ENCODE measurements at places on chromosomes 7 and 10. TPM values are rescaled to one million over a fixed set of nuclear protein-coding genes. Genes with fewer than 3 reads are reported as not detected.

- H3K4me1 ChIP-seq: no peaks in the 10 kb centered on the region
- peaks cover 6% of the 10 kb centered on the region for H3K27me3 ChIP-seq
- H3K27ac ChIP-seq: no peak overlapping the region
- H3K36me3 ChIP-seq: no peaks in the 10 kb centered on the region
- H3K4me3 ChIP-seq: no peak overlapping the region
- no peak for DNase-seq
Observed at GRCh38 chr7:103711413-103711812, 265.4 kb upstream of the SLC26A5 start.

DNA sequence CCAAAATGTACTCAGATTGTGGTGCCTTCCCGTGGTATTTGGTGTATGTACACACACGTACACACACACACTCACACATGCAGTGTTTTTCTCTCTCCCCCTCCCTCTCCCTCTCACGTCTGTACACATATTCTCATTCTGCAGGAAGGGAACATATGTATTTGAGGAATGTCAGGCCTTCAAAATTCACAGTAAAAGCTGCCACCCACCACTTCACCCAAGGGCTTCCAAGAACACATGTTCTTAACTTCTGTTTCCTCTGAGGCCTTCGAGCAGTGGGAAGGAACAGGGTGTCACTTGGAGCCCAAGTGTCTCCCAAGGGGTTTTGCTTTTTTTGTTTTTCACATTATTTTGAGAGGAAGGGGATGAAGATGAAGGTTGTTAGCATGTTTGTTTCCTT, 198.9 kb downstream of the TCF7L2 start:
- no peak overlapping the region for H3K27ac ChIP-seq
- no peaks in the 10 kb centered on the region for H3K4me1 ChIP-seq
- H3K4me3 ChIP-seq: no peak overlapping the region

Gene UPK3BL2
- total RNA-seq: 43.5 TPM

- no peaks in the 10 kb centered on the region for H3K4me1 ChIP-seq
- H3K4me3 ChIP-seq: no peak overlapping the region
- peaks cover 2% of the 10 kb centered on the region for H3K36me3 ChIP-seq
- DNase-seq: no peak
- H3K27me3 ChIP-seq: peaks cover 4% of the 10 kb centered on the region
Observed at GRCh38 chr7:65429642-65430343, 56.1 kb downstream of the ZNF92 start.

- H3K27me3 ChIP-seq: peaks cover 14% of the 10 kb centered on the region
- no peaks in the 10 kb centered on the region for H3K36me3 ChIP-seq
- H3K4me1 ChIP-seq: no peaks in the 10 kb centered on the region
- no peak overlapping the region for H3K4me3 ChIP-seq
- H3K27ac ChIP-seq: no peak overlapping the region
- no peak for DNase-seq
Observed at GRCh38 chr7:159253657-159254056, 109.0 kb upstream of the VIPR2 start.

DNA sequence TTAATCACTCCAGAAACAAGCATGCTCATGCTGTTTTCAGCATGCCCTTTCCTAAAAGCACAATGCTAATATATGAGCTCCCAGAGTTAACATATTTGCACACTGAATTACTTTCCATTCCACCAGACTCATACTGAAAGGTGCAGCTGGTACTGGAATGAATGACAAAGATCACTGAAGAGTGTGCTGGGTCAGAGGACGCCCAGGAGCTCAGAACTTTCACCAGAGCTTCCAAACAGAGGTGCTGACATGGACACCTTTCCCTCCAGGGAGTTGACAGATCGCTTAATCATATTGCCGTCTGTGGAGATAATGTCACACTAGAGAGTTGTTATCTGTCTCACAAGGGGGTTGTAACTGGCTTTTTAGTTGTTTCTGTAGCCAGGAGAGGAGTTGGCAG, 292.9 kb downstream of the LHFPL3 start:
- H3K4me1 ChIP-seq: no peaks in the 10 kb centered on the region
- H3K36me3 ChIP-seq: no peaks in the 10 kb centered on the region
- H3K27ac ChIP-seq: no peak overlapping the region
- no peak overlapping the region for H3K4me3 ChIP-seq
- DNase-seq: no peak

Gene GPR85
- not detected for total RNA-seq

Gene ASZ1
- not detected for total RNA-seq

- peaks cover 12% of the 10 kb centered on the region for H3K4me1 ChIP-seq
- no peak for DNase-seq
- H3K36me3 ChIP-seq: no peaks in the 10 kb centered on the region
Observed at GRCh38 chr10:1738950-1739349, 1.6 kb upstream of the ADARB2 start.

DNA sequence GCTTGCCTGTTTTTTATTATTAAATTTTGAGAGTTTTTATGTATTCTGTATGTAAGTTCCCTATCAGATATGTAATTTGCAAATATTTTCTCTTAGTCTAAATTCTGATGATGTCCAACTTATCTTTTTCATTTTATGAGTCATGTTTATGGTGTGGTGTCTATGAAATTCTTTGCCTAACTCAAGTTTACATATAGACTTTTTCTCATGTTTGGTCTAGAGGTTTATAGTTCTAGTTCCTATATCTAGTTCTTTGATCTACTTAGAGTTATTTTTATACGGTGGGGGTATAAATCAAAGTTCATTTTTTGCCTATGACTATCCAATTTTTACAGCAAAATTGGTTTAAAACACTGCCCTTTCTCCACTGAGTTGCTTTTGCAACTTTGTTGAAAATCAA, 26.3 kb upstream of the CCDC7 start:
- no peak for DNase-seq
- H3K36me3 ChIP-seq: peaks cover 5% of the 10 kb centered on the region
- H3K4me1 ChIP-seq: no peaks in the 10 kb centered on the region
- H3K4me3 ChIP-seq: no peak overlapping the region

DNA sequence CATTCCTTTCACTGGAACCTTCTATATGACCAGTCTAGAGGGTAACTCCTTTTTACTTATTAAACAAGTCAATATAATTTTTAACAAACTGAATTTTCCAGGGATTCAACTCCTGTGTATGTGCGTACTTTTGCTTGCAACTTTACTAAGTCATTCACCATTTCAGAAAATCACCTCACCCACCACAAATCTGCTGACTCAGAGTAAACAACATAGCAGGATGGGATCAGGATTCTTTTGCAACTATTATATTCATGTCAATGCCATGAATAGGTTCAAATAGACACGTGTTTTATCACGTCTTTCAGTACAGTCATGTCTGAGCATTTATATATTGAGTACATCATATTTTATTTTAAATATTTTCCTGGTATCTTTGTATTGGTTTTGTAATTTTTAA, 14.5 kb downstream of the CTTNBP2 start:
- no peak overlapping the region for H3K4me3 ChIP-seq
- H3K4me1 ChIP-seq: no peaks in the 10 kb centered on the region
- H3K27me3 ChIP-seq: peaks cover 2% of the 10 kb centered on the region
- H3K36me3 ChIP-seq: no peaks in the 10 kb centered on the region
- DNase-seq: no peak

Gene TMEM229A
- total RNA-seq: not detected

GRCh38 chr10:105239311-105240219, 598.5 kb downstream of the SORCS3 start:
- no peak overlapping the region for H3K27ac ChIP-seq
- peaks cover 6% of the 10 kb centered on the region for H3K36me3 ChIP-seq
- DNase-seq: no peak
- H3K4me3 ChIP-seq: no peak overlapping the region
- H3K4me1 ChIP-seq: no peaks in the 10 kb centered on the region
- no peaks in the 10 kb centered on the region for H3K27me3 ChIP-seq

DNA sequence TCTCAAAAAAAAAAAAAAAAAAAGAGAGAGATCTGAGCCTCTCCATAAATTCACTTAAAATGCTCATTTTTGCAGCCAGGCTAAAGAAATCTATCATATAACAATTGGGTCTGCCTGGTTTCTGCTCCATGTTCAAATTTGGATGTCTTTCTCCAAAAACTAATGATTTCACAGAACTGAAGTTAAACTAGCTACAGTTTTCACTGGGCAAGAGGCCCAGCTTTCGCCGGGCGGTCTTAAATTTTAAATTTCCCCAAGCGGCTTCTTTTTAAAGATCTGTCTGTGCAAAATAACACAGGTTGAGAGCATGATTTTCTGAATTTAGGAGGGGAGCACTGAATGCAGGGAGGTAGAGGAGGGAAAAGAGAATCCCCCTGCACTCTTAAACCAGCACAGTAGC, 603.4 kb downstream of the KCNMA1 start:
- H3K4me3 ChIP-seq: no peak overlapping the region
- DNase-seq: no peak
- H3K4me1 ChIP-seq: peaks cover 2% of the 10 kb centered on the region
- H3K36me3 ChIP-seq: no peaks in the 10 kb centered on the region
- no peaks in the 10 kb centered on the region for H3K27me3 ChIP-seq

Gene CPA1
- total RNA-seq: not detected

Gene GALNT17
- not detected for total RNA-seq

- no peaks in the 10 kb centered on the region for H3K4me1 ChIP-seq
- H3K4me3 ChIP-seq: no peak overlapping the region
- H3K27ac ChIP-seq: no peak overlapping the region
- H3K27me3 ChIP-seq: peaks cover 7% of the 10 kb centered on the region
Observed at GRCh38 chr7:96034940-96035727, 262.8 kb downstream of the DYNC1I1 start.

Gene KIF20B
- total RNA-seq: 86.2 TPM

DNA sequence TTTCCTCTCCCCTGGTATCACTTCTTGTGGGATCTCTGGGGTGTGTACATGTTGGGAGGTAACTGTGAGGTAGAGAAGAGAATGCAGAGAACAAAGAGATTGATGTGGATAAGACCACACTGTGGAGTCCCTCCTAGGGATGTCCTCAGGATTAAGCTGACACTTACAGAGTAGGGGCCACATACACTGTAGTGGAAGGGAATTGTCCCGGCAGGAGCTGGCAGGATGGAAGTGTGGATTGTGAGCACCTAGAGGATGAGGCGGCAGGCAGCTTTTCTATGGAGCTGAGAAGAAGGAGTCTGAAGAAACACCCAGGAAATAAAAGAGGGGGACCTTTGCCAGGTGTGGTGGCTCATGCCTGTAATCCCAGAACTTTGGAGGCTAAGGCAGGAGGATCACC, 13.5 kb downstream of the AGFG2 start:
- no peaks in the 10 kb centered on the region for H3K27me3 ChIP-seq
- no peak overlapping the region for H3K4me3 ChIP-seq
- peaks cover 64% of the 10 kb centered on the region for H3K36me3 ChIP-seq
- no peak for DNase-seq

- H3K36me3 ChIP-seq: peaks cover 6% of the 10 kb centered on the region
- peaks cover 8% of the 10 kb centered on the region for H3K4me1 ChIP-seq
- H3K27ac ChIP-seq: no peak overlapping the region
- H3K4me3 ChIP-seq: no peak overlapping the region
- no peaks in the 10 kb centered on the region for H3K27me3 ChIP-seq
Observed at GRCh38 chr7:1013581-1013980, 30.6 kb downstream of the CYP2W1 start.

- H3K27ac ChIP-seq: peak overlapping the region; percentile 96
- peak overlapping the region; percentile 73 for H3K4me3 ChIP-seq
- H3K4me1 ChIP-seq: peaks cover 97% of the 10 kb centered on the region
- no peak for DNase-seq
- H3K36me3 ChIP-seq: no peaks in the 10 kb centered on the region
Observed at GRCh38 chr10:11150231-11150731, 132.6 kb downstream of the CELF2 start.

GRCh38 chr10:97169911-97170693, 15.7 kb downstream of the SLIT1 start:
- H3K4me1 ChIP-seq: no peaks in the 10 kb centered on the region
- H3K36me3 ChIP-seq: no peaks in the 10 kb centered on the region
- H3K27me3 ChIP-seq: peaks cover 5% of the 10 kb centered on the region
- no peak overlapping the region for H3K27ac ChIP-seq
- H3K4me3 ChIP-seq: no peak overlapping the region

- DNase-seq: no peak
- peaks cover 69% of the 10 kb centered on the region for H3K4me1 ChIP-seq
Observed at GRCh38 chr10:32952541-32953276, 5.3 kb downstream of the ITGB1 start.

- H3K4me1 ChIP-seq: no peaks in the 10 kb centered on the region
- no peak for DNase-seq
- H3K27ac ChIP-seq: no peak overlapping the region
Observed at GRCh38 chr7:108234971-108235450, 104.8 kb upstream of the LAMB4 start.

GRCh38 chr10:89478085-89478738, 57.2 kb downstream of the SLC16A12 start:
- H3K4me1 ChIP-seq: no peaks in the 10 kb centered on the region
- no peak overlapping the region for H3K27ac ChIP-seq
- H3K27me3 ChIP-seq: peaks cover 11% of the 10 kb centered on the region
- no peaks in the 10 kb centered on the region for H3K36me3 ChIP-seq
- H3K4me3 ChIP-seq: no peak overlapping the region
- no peak for DNase-seq

DNA sequence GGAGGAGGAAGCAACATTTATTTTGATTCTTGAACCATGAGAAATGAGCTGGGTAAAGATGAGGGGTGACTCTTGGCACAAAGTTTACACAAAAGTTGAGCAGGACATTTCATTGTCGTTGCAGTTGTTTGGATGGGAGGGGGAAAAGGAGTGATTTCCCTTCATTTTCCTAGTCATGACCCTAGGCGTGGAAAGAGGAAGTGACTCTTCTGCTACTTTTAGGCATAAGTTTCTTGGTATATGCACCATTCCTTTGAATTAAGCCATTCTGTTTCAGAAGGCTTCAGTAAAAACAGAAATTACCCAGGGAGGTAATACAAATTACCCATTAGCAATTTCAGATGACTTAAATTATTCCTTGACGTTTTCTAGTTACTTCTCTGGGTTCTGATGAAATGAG, 113.9 kb upstream of the FAM171A1 start:
- no peak overlapping the region for H3K4me3 ChIP-seq
- no peak overlapping the region for H3K27ac ChIP-seq
- no peaks in the 10 kb centered on the region for H3K4me1 ChIP-seq
- H3K27me3 ChIP-seq: peaks cover 13% of the 10 kb centered on the region
- no peaks in the 10 kb centered on the region for H3K36me3 ChIP-seq

DNA sequence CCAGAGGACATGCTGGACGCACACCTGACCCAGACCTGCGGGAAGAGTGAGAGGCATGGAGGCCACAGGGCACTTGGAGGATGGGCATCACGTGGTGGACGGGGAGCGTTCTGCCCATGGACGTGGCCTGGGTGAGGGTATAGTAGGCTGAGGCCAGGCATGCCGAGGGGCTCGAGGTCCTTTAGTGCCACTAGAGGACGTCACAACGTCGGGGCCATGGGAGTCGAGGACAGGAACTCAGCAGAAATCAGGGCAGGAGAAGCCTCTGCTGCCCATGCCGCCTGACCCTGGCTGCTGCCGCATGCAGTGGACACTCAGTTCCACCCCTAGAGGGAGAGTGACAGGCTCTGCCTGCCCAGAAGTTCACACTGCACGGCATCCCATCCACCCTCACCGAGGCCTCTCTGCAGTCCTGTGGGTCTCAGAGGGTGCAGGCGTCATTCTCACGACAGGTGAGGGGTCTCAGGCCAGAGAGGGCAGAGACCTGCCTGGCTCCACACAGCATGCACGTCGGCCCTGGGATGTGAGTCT, 198.7 kb downstream of the ADARB2 start:
- H3K27me3 ChIP-seq: no peaks in the 10 kb centered on the region
- DNase-seq: no peak
- H3K27ac ChIP-seq: no peak overlapping the region
- H3K4me3 ChIP-seq: no peak overlapping the region
- H3K36me3 ChIP-seq: no peaks in the 10 kb centered on the region
- no peaks in the 10 kb centered on the region for H3K4me1 ChIP-seq

GRCh38 chr10:131402771-131403650, 91.5 kb upstream of the TCERG1L start:
- H3K36me3 ChIP-seq: no peaks in the 10 kb centered on the region
- DNase-seq: no peak

Gene NEUROG3
- total RNA-seq: 0.18 TPM

- H3K36me3 ChIP-seq: no peaks in the 10 kb centered on the region
- peak overlapping the region; percentile 76 for H3K27ac ChIP-seq
- DNase-seq: peak; percentile 69
Observed at GRCh38 chr10:43594944-43595589, 11.2 kb upstream of the ZNF485 start.
